ENCODE measurements at places on chromosomes 1 and 21.
A peak's percentile ranks its signal among the peaks of the same experiment; 100 is the strongest.

GRCh38 chr1:1062348-1063163 is 11.6 kb downstream of the RNF223 start:
- H3K4me3 ChIP-seq: no peak overlapping the region
- H3K27me3 ChIP-seq: peaks cover 6% of the 10 kb centered on the region
- DNase-seq: no peak

DNA sequence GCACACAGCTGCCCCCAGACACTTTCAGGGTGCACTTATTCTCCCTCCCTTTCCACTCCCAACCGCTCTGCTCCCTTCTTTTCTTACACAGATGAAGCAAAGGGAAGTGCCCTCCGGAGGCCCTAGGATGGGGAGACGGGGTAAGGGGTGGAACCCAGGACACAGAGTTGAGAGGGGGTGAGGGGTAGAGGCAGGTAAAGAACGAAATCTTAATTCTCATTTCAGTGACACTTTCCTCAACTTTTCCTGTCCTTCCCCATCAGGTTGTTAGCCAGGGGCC is 12.8 kb downstream of the PLEKHO1 start:
- peaks cover 29% of the 10 kb centered on the region for H3K36me3 ChIP-seq
- H3K27ac ChIP-seq: peak overlapping the region; percentile 98
- H3K27me3 ChIP-seq: peaks cover 17% of the 10 kb centered on the region
- H3K4me3 ChIP-seq: no peak overlapping the region

DNA sequence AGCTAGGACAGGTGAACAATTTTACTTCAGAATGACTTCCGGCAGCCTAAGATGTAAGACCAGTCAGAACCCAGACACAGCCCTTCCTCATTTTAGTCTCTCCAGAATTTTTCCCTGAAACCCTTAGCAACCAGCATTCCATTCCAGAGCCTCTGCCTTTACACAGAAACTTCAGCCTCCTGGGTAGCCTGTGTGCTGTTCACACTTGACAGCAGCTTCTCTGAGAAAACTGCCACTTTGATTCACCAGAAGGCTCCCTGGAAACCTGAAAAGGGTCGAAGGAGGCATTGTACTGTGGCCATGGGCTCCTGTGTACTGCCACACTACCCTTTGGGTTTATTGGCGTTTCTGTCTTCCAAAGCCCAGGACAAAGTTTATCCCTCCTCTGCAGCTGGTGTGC is 17.4 kb downstream of the HYI start:
- H3K27me3 ChIP-seq: peaks cover 1% of the 10 kb centered on the region
- H3K4me3 ChIP-seq: no peak overlapping the region
- peaks cover 52% of the 10 kb centered on the region for H3K36me3 ChIP-seq

DNA sequence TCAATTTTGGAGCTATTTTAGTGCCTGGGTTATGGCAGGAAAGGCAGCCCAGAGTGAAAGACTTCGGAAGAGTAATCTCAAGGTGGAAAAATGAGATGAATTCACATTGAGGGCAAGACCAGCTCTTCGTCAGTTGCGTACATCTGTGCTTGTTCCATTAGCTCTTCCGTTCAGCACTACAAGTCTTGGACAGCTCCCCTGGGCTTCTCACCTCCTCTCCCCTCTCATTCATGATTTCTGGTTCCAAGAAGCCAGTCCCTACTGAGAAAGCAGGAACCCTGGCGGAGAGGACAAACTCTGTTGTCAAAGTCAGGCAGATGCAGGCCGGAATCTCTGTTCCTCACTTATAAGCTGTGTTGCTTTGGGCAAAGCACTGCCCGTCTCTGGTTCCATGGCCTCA is 76.5 kb downstream of the ACTL8 start:
- peaks cover 5% of the 10 kb centered on the region for H3K27me3 ChIP-seq
- no peak overlapping the region for H3K4me3 ChIP-seq
- H3K27ac ChIP-seq: no peak overlapping the region
- no peaks in the 10 kb centered on the region for H3K36me3 ChIP-seq

- peaks cover 15% of the 10 kb centered on the region for H3K4me1 ChIP-seq
- DNase-seq: no peak
- H3K36me3 ChIP-seq: no peaks in the 10 kb centered on the region
- no peak overlapping the region for H3K27ac ChIP-seq
- no peak overlapping the region for H3K4me3 ChIP-seq
- peaks cover 5% of the 10 kb centered on the region for H3K27me3 ChIP-seq
These were observed 23.0 kb upstream of the ITPKB start for GRCh38 chr1:226762055-226762454.

GRCh38 chr1:171252482-171252881 is 4.2 kb downstream of the FMO1 start:
- no peaks in the 10 kb centered on the region for H3K4me1 ChIP-seq
- H3K27ac ChIP-seq: no peak overlapping the region
- H3K27me3 ChIP-seq: peaks cover 3% of the 10 kb centered on the region
- no peak overlapping the region for H3K4me3 ChIP-seq
- no peaks in the 10 kb centered on the region for H3K36me3 ChIP-seq
- no peak for DNase-seq

- peaks cover 11% of the 10 kb centered on the region for H3K27me3 ChIP-seq
- DNase-seq: no peak
- H3K27ac ChIP-seq: no peak overlapping the region
- no peaks in the 10 kb centered on the region for H3K36me3 ChIP-seq
These were observed 173.3 kb upstream of the EDN2 start for GRCh38 chr1:41657679-41658295.

DNA sequence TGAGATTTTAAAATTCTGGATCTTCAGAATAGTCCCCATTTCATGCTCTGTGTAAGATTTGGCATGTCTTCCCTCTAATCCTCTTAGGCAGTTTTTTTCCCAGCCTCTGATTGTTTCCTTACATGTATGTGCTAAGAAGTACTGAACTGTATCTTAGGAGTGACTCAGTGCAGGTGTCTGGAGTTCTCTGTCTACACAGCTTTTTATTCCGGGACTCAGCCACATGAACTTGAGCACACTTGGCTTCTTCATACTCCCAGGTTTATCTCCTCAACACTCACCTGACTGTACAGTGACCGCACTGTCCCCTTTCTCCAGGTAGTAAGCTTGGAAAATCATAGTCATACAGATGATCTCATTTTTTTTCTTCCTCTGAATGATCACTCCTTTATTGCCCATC is 50.7 kb downstream of the SYT14 start:
- no peak for DNase-seq
- peaks cover 5% of the 10 kb centered on the region for H3K4me1 ChIP-seq
- H3K27ac ChIP-seq: no peak overlapping the region
- H3K36me3 ChIP-seq: peaks cover 4% of the 10 kb centered on the region
- no peak overlapping the region for H3K4me3 ChIP-seq

DNA sequence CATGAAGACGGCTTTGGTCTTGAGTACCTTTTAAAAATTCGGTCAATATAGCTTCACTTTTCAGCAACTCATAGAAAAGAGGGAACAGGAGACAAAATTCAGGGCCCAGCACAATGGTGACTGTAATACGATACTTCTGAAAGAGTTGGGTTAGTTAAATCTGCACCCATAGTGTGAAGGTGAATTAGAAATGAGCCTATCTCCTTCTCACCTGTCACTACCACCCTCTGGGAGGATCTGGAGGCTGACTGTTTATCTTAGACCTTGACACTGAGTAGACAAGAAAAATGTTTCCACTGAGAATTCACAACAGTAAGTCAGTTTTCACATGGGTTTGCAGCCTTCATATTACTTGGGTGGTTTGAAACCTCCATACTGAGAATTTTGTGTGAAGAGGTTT is 57.9 kb upstream of the HMGB4 start:
- no peak overlapping the region for H3K27ac ChIP-seq
- DNase-seq: no peak
- H3K4me3 ChIP-seq: no peak overlapping the region
- peaks cover 6% of the 10 kb centered on the region for H3K4me1 ChIP-seq
- H3K36me3 ChIP-seq: no peaks in the 10 kb centered on the region

DNA sequence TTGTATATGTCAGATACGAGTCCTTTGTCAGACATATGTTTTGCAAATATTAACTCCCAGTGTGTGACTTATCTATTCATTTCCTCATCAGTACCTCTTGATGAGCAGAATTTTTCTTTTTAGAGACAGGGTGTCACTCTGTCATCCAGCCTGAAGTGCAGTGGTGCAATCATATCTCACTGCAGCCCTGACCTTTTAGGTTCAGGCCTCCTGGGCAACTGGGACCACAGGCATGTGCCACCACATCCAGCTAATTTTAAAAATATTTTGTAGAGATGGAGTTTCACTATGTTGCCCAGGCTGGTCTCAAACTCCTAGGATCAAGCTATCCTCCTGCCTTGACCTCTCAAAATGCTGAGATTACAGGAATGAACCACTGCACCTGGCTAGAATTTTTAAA is 93.0 kb downstream of the HLCS start:
- no peak for DNase-seq
- H3K27ac ChIP-seq: no peak overlapping the region
- H3K36me3 ChIP-seq: peaks cover 22% of the 10 kb centered on the region
- peaks cover 1% of the 10 kb centered on the region for H3K27me3 ChIP-seq

DNA sequence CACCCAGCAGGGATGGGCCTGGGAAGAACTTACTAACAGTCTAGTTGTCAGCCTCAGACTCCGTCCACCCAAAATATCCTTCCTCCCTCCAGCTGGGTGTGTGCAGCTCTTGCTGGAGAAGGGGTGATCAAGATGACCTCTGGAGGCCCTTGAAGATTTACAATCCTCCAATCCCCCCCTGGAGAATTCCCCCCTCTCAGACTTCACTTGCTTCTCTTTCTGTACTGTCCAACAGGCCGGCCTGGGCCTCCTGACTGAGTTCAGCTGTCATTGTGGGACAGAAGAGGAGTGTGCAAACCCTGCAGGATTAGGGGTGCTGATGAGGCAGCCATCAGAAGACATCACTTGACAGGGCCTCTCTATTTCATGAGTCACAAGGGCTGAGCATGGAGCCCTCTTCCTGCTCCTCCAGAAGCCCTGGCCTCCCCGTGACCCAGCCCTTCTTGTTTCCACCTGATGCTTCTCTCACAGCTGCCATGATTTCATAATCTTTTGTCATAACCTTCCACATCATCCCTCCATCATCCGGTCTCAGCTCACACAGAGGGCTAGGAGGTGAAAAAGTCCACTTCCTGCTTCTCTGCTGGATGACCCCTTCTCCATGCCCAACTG is 17.5 kb upstream of the IGFN1 start:
- no peaks in the 10 kb centered on the region for H3K36me3 ChIP-seq
- peaks cover 7% of the 10 kb centered on the region for H3K4me1 ChIP-seq
- DNase-seq: no peak

DNA sequence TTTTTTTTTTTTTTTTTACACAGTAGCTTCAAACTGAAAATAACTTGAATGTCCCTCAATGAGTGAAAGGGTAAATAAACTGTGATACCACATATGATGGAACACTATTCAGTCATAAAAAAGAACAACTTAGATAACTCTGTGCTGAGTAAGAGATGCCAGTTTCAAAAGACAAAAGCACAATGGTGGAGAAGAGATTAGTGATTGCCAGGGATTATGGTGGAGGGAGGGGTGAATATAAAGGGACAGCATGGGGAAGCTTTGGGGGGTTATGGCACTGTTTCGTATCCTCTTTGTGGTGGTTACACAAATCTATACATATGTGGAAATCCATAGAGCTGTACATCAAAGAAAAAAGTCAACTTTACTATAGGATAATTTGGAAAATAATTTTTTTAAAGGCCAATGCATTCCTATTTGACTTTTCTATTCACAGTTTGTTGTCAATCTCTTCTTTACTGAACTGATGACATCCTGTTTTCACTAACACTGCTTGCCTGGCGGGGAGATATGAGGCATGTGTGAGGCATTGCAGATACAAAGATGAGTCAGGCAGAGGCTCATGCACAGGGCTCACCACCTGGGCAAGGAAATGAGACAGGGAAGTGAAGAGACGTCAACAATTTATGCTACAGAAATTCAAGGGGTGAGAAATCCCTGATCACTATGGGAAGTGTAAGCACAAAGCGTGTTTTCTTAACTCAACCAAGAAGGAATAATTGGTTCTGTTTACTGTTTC is 302.7 kb downstream of the DUSP10 start:
- H3K27ac ChIP-seq: no peak overlapping the region
- no peaks in the 10 kb centered on the region for H3K27me3 ChIP-seq
- H3K4me1 ChIP-seq: peaks cover 10% of the 10 kb centered on the region
- H3K4me3 ChIP-seq: no peak overlapping the region

- H3K27ac ChIP-seq: peak overlapping the region; percentile 57
- no peak for DNase-seq
- H3K4me3 ChIP-seq: no peak overlapping the region
- peaks cover 40% of the 10 kb centered on the region for H3K4me1 ChIP-seq
- H3K27me3 ChIP-seq: peaks cover 16% of the 10 kb centered on the region
- H3K36me3 ChIP-seq: no peaks in the 10 kb centered on the region
These were observed 8.6 kb upstream of the EPHA2 start for GRCh38 chr1:16164213-16165072.

DNA sequence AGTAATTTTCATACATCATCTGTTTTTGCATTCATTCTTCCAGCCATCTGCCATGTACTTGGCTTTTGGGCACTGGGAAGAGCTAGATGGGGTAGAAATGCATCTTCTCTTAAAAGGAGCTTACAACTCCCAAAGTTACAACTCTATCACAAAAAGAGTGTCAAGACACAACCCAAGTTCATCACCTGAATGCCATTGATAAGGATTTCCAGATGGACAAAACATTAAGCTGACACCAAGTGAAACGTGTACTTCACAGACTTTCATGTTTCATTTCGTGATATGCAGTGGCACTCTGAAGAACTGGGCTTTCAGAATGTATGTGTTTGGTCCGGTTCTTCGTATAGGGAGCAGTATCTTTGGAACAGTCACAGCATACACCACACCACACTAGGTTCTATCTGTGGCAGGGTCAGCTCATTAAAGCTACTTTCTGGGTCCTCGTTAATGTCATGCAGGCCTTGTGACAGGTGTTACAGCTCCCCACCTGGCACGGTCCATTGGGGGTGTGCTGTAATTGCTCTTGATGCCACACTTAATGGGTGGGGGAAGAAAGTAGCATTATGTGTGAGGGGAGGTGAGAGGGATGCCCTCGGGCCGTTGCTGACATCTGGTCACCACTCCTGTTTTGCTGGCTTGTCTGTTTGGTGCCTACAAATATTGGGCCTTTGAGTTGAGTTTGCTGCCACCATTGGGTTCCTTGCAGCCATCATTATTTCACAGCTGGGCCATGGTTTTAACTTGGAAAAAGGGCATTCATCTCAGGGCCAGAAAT is 164.9 kb downstream of the NFIA start:
- H3K4me1 ChIP-seq: peaks cover 15% of the 10 kb centered on the region
- H3K4me3 ChIP-seq: no peak overlapping the region
- no peak overlapping the region for H3K27ac ChIP-seq
- DNase-seq: no peak
- H3K36me3 ChIP-seq: no peaks in the 10 kb centered on the region
- no peaks in the 10 kb centered on the region for H3K27me3 ChIP-seq

- no peaks in the 10 kb centered on the region for H3K4me1 ChIP-seq
- DNase-seq: peak; percentile 82
- no peaks in the 10 kb centered on the region for H3K36me3 ChIP-seq
- no peak within 1 kb of the TSS for H3K27ac ChIP-seq
These were observed at the start of gene ZYG11A for GRCh38 chr1:52842643-52843310. Gene ZYG11A (plus strand): TSS chr1:52842760. CDS start chr1:52842884, 124 bp downstream.

- H3K4me3 ChIP-seq: no peak overlapping the region
- no peaks in the 10 kb centered on the region for H3K4me1 ChIP-seq
- peaks cover 1% of the 10 kb centered on the region for H3K27me3 ChIP-seq
- H3K27ac ChIP-seq: no peak overlapping the region
These were observed 49.7 kb upstream of the B3GALT5 start for GRCh38 chr21:39562791-39563770.

Measured in endothelial cell (in vitro differentiated cells).